ENCODE measurements at places on chromosomes 12 and 14.

GRCh38 chr12:69136931-69137613 is 102.3 kb upstream of the CPSF6 start:
- DNase-seq, result no peak

GRCh38 chr12:118150625-118151024 is 14.7 kb downstream of the PEBP1 start:
- no peak for DNase-seq

DNA sequence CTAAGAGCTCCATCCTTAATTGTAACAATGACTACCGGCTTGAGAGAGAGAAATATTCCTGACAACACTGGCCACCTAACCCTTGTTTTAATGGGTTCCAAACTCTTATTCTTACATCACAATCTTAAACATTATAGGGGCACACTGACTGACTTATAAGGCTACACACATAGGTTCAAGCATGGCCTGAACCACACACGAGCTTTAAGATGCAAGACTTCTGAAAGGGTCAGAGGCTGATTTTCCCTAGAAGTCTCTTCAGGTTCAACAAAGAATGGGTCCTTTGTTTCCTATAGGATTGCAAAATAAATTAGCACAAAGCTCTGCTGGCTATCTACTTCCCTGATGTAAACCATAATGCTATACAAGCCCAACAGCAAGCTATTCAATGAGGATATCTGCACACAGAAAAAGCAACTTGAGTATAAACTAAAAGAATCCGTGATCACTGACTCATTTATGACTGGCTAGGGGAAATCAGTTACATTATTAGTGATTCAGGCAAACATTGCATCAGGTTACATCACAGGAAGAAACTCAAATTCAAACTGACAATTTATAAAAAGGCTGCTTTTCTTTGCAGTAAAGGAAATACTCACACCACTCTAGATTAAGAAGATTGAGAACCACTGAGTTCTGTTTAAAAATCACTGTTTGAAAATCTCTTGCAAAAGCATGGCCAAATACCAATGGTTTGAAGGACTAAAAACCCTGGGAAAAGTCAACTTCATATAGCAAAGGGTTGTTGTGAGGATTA is 8.5 kb downstream of the BTG1 start:
- peak; percentile 90 for DNase-seq

DNA sequence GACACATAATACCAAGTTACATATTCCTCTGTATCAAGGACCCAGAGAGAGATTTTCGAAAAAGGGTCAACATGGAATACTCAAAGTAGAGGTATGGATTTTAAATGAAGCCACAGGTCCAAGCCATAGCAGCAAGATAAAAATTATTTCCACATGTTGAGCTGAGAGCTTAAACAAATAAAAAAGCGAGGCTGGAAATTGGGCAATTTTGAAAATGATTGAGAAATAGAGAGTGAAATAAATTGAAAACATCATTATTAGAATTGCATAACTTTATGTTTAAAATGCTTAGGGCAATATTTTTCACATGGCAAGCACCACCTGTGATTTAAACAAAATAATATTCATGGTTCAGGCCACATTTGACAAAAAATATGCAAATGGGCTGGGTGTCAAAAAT is 1251.0 kb upstream of the USP15 start:
- DNase-seq, result no peak

DNA sequence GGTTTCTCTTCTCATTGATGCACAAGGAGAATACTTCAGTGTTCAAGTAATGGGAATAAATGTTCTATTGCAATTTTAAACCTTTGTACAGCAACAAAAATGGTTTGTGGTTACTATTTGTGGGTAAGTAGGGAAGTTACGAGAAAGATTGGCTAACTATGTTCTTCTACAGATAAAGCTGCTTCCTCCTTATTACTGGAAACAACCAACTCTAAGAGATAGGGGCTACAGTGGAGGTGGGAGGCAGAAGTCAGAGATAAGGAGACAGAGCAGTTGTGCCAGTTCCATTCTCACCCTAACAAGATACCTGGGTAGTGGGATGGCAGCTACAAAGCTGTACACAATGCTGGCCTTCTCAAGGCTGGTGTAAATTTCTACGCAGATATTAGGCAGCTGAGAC is 16.2 kb downstream of the NOXRED1 start:
- peak; percentile 39 for DNase-seq

GRCh38 chr12:117580718-117581062 is 219.3 kb upstream of the NOS1 start:
- no peak for DNase-seq

DNA sequence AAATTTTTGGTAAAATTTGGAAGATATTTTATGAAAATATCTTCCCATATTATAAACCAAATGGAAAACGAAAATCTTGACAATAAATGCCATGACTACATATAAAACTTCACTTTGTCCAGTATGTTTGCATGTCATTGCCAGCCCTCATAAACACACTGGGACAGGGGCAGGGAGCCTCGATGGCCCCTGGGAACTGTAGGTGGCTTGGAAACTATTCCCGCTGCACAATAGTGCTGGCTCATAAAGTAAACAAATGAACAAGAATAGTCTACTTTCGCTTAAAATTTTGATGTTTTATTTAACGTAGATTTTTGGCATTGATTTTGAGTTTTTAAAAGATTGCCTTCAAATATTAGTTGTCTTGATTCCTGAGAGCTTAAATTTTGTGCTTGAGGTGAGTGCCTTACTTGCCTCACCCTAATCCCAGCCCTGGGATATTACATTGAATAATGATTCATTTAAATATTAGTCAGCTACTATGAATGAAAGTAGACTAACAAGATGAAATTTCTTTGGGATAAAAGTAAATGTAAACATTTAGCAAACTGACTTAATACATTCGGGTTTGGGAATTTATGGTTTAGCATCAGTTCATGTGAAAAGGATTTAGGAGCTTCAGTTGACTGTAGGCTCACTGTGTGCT is 74.0 kb upstream of the PKP2 start:
- DNase-seq, result no peak

GRCh38 chr12:46472893-46473633 is 100.5 kb upstream of the SLC38A2 start:
- peak; percentile 90 for DNase-seq

DNA sequence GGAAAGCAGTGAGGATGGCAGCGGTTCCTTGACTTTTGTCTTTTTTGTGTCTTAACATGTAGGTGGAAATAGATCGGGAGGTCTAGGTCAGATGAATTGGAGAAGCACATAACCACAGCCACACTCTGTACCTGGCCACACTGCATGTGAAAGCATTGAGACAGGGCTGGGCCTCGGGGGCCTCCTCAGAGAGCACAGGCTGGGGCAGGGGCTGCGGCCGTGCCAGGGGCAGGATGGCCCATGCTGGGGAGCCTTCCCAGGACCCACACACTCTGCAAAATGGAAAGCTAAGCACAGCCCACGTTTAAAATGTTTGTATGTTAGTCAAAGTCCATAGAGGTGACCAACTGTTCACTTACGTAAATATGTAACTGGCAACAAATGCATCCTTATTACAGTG is 76.7 kb downstream of the PIWIL1 start:
- DNase-seq, result no peak

- DNase-seq, result no peak
Measured at GRCh38 chr14:95920769-95921438, 44.3 kb downstream of the TUNAR start.

- DNase-seq, result no peak
Measured at GRCh38 chr12:44847403-44847802, 28.7 kb downstream of the NELL2 start.

GRCh38 chr12:179131-179884 is 34.6 kb downstream of the SLC6A12 start:
- no peak for DNase-seq

DNA sequence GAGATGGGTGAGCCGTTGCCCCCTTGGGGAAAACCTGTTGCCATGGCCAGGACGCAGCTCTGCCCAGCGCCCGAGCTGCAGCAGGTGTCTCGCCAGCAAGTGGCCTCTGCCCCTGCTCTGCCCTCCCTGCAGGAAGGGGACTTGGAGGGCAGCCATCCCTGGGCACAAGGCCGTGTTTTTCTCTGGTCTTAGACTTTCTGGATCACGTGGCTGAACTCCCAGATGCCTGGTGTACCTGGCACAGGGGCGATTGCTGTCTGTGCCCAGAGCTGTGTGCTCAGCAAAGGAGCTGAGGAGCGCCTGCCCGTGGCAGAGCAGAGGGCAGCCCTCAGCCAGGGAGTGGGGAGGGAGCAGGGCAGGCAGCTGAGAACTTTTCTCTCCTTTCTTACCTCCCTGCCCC is 38.0 kb downstream of the TMEM63C start:
- DNase-seq, result no peak

DNA sequence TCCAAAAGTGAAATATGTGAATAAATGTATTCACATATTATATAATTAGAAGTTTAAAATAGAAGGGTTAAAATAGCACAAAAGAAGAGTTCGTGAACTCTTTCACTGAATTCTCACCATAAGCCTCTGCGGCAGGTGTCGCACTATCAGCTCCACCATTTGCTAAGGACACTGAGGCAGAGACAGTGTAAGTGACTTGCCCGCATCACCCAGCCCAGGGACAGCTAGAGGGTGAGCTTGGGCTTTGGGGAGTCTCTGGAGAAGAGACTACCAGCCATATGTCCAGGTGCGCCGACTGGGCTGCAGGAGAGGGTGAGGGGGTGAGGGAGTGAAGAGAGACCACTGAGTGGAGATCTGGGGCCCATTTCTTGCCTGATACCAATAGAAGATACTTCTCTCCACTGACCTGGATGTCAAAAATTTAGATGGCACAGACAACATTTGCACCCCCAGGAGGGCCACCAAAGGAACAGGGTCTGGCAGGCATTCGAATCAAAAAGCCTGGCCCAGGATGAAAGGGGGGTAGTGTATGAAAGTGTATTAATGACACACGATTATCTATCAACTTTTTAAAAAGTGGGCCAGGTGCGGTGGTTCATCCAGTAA is 28.5 kb downstream of the FAIM2 start:
- DNase-seq, result no peak

- DNase-seq, result peak; percentile 42
Measured at GRCh38 chr12:124727264-124727800, 136.3 kb downstream of the SCARB1 start.

- DNase-seq, result no peak
Measured at GRCh38 chr12:128983371-128983770, 130.1 kb downstream of the GLT1D1 start.

DNA sequence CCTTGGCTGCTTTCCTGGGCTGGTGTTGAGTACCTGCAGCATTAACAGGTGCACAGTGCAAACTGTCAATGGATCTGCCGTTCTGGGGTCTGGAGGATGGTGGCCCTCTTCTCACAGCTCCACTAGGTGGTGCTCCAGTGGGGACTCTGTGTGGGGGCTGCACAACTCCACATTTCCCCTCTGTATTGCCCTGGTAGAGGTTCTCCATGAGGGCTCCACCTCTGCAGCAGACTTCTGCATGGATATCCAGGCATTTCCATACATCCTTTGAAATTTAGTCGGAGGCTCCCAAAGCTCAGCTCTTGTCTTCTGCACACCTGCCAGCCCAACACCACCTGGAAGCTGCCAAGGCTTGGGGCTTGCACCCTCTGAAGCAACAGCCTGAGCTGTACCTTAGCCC is 198.6 kb downstream of the GXYLT1 start:
- no peak for DNase-seq

- no peak for DNase-seq
Measured at GRCh38 chr12:30582943-30583342, 112.7 kb downstream of the IPO8 start.

GRCh38 chr14:52950410-52950897 is 396 bp downstream of the FERMT2 start:
- DNase-seq, result peak; percentile 44

DNA sequence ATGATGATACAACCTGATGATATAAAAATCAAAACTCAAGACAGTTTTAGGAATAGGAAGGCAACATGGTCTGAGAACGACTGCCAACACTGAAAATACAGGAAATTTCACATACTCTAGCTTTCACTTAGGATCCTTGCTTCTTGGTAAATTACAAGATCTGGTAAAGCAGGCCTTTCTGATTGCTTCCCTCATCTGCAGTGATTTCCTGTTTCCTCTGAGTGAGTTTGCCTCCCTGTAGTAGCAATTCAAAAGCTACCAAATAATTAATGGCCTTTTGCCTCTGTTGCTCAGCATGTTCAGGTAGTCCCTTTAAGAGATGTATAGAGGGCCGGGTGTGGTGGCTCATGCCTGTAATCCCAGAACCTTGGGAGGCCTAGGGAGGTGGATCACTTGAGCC is 2.0 kb upstream of the IRAK3 start:
- DNase-seq, result no peak

- DNase-seq, result no peak
Measured at GRCh38 chr12:29781188-29781587, 2.6 kb downstream of the TMTC1 start.

- DNase-seq, result no peak
Measured at GRCh38 chr14:69620981-69621380, 9.6 kb downstream of the SUSD6 start.

GRCh38 chr14:104093366-104094055 is 8.0 kb downstream of the ASPG start:
- no peak for DNase-seq

DNA sequence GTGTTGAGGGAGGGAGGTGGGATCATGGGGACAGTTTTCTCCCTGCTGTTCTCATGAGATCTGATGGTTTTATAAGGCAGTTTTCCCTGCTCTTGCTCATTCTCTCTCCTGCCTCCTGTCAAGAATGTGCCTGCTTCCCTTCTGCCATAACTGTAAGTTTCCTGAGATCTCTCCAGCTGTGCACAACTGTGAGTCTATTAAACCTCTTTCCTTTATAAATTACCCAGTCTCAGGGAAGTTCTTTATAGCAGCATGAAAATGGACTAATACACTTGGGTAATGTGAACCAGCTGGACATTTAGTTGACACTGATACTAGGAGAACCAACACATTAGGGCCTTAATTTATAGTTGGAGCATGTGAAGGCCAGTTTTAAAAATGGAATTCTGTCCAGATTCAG is 12.4 kb upstream of the CCDC91 start:
- DNase-seq, result no peak

DNA sequence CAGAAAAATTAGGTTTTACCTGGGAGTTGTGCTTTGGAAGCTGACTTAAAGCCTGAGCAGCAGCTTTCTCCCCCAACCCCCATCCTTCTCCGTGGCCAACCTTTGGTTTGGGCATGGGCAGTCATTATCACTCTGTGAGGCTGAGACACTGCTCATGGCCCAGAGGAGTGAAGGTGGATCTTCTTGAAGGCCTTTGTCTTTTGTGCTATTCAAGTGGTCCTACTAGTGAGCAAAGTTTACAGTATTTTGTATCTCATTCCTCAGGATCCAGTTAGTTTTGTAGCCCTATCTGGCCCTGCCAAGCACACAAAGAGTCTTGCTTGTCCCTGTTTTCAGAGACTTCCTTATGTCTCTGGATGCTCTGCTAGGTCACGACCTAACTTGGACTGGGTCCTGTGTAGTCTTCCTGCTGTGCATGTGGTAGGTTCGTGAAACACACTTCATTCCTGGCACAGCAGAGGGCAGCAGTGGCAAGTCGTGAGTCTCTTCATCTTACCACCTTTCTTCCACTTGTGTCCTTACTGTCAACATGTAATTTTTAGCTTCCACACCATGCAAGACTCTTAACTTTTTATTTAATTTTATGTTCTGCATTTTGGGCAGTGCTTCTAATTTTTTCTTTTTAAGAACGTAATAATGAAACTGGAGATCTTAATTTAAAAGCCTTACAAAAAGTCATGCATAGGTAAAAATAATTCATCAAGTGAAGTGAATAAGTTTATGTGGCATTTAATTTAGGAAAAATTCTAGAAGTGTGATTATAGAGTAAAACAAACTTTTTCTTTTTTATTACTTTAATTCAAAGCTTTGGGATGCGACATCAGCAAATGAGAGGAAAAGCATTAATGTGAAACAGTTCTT is 53.7 kb downstream of the APAF1 start:
- peak; percentile 48 for DNase-seq
